ENCODE measurements at places on chromosomes 1 and 21.

DNA sequence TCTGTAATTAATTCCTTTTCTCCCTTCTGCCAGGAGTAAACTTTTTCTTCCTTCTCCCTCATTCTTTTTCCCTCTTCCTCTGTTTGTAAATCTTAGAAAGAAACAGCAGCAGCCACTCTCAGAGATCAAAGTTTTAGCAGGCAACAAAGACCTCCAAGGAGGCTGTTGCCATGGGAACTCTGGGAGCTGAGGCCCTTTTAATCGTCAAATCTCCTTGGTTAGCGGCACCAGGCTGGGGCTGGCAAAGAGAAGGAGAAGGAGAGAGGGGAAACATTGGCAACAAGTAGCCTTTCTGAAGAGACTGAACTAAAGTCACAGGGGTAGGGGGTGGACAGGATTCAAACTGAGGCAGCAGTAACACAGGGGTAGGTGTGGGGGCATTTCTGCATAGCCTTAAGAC lies 25.2 kb downstream of the ILDR2 start:
- DNase-seq: no peak

DNA sequence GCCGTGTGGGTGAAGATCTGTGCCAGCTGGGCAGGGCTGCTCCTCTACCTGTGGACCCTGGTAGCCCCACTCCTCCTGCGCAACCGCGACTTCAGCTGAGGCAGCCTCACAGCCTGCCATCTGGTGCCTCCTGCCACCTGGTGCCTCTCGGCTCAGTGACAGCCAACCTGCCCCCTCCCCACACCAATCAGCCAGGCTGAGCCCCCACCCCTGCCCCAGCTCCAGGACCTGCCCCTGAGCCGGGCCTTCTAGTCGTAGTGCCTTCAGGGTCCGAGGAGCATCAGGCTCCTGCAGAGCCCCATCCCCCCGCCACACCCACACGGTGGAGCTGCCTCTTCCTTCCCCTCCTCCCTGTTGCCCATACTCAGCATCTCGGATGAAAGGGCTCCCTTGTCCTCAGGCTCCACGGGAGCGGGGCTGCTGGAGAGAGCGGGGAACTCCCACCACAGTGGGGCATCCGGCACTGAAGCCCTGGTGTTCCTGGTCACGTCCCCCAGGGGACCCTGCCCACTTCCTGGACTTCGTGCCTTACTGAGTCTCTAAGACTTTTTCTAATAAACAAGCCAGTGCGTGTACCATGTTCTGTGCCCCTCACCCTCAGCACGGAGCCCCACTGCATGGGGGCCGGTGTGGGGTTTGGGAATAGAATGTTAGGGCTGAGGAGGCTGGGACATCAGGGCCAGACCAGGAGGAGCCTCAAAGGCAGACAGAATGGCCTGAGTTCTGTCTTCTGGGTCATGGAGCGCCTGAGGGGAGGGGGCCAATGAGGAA lies 21.3 kb downstream of the SERINC2 start:
- no peak for DNase-seq

- no peak for DNase-seq
Measured at GRCh38 chr1:30545365-30545764, 178.0 kb downstream of the MATN1 start.

GRCh38 chr21:45579383-45580180 lies 37.3 kb upstream of the SLC19A1 start:
- DNase-seq: no peak
